Stimulated activated CD4-positive, alpha-beta T cell treated with anti-CD3 and anti-CD28 coated beads, Interleukin-2, amount 100 ng/mL, for 4 hours (primary cell): ENCODE measurements at places on chromosomes 16 and 17.

GRCh38 chr17:79970576-79971068 lies 65.0 kb downstream of the TBC1D16 start:
- DNase-seq, result no peak

DNA sequence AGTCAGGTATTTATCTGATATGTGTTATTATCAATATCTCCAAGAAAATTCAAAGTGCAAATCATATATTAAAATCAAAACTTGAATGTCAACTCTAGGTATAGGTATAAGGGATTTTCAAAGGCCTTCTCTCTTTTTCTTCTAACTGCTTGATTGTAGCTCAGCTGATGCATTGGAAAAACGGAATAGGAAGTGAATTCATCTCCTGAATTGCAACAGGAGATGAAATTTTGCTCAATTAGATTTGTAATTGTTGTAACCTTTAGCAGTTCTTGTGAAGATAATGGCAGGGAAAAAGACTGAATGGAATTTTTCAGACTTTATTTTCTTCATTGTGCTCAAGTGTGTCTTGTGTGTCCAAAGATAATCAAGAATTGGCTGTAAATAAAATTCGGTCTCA lies 190.2 kb upstream of the KCNJ16 start:
- DNase-seq, result no peak

DNA sequence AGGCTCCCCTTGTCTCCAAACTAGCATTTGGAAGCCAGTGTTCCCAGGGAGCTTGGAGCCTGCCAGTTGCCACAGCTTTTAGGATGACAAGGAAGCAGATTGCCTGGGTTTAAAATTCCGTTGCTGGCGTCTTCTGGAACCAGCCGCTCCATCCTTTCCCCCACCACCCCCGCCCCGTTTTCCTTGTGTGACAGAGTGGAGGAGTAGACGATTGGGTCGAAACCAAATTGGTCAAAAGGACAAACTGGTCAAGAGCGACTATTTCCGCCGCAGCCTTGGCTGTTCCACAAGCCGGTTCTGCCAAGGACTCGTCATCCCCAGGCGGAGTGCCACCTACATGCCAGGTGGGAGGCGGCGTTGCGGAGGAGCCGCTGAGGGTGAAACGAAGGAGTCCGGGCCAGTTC lies 91.1 kb downstream of the RPA1 start:
- no peak for DNase-seq

DNA sequence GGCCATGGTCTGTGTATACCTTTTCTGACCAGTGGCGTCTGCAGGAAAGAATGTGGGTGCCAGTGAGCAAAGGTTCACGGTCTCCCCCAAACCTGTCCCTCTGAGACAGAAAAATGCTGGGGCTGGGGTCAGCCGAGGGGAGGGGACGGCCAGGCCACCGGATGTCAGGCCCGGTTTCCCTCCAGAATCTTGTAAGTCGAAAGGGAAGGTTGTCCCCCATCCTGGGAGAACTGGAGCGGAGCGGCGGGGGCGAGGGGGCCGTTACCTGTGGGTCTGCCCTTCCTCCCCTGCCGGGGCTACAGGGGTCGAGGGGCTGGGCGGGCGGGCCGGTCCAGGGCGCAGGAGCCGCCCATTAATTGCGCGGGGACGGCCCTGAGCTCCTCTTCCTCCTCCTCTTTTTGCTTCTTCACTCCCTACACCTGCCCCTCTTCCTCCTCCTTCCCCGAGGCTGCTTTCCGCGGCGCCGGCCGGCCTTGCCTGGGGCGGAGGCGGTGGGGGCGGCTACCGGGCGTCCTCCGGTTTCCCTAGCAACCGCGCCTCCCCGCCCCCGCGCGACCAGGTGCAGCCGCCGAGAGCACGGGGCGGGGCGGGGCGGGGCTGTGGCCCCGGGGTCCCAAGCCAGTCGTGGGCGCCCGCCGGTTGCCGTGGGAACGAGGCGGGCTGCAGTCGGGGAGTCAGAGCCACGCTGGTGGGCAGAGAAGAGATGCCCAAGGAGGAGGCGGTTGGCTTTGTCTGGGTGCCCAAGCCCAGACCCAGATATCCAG lies at the start of gene MARCHF10:
Gene MARCHF10 (minus strand): TSS at position 503 of the 764 bp plus-strand sequence. CDS start 6,579 bp downstream, outside the sequence.
- peak; percentile 62 for DNase-seq

DNA sequence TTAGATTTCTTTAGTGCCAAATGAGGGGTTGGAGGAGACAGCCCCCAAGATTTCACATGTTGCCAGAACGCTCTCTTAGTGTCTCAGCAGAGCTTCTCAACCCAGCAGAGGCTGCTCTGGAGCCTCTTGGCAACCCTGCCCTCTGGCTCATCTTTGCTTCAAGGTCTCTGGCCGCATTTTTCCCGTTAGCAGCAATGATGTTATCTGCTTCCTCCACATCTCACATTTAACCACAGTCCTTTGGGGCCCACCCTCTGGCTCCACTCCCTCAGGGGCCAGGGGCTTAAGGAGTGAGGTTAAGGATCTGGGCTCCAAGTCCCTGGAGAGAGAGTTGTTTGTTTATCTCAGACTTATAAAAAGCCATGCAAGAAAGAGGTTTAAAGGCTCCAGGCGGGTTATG lies 3.3 kb upstream of the XYLT1 start:
- no peak for DNase-seq

- no peak for DNase-seq
Observed at GRCh38 chr17:36535669-36536081, 888 bp downstream of the PIGW start.

GRCh38 chr16:74760007-74760767 lies 14.4 kb downstream of the FA2H start:
- no peak for DNase-seq

- DNase-seq, result no peak
Observed at GRCh38 chr16:12754824-12755543, 48.7 kb downstream of the CPPED1 start.

GRCh38 chr17:60089096-60089806 lies 10.5 kb upstream of the HEATR6 start:
- no peak for DNase-seq

DNA sequence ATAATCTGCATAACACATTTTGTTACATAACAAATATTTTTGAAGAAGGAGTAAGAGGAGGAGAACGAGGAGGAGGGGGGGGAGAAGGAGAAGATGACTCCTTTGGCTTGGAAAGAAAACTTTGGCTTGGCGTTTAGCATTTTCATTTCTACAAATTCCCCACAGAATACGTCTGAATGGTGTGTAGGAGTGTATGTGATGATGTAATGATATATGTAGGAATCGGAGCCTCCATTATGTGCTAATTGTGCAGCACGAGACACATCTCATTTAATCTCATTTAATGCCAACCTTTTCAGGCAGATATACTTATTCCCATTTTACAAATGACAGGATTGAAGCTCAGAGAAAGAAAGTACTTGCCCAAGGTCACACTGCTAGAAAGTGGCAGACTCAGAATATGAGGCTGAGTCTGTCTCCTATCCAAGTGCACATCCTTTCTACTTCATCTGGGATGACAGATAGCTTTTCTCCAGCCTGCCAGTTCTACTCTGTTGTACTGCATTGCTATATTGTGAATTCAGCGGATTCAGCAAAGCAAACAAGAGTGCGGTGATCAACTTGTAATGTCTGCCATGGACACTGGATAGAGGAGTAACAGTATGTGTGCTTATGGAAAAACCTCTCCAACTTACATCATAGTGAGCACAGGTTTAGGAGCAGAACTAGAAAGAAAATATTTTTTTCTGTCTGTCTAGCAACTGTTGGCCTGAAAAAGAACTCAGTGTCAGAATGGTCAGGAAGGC lies 10.4 kb upstream of the SLC47A2 start:
- no peak for DNase-seq

DNA sequence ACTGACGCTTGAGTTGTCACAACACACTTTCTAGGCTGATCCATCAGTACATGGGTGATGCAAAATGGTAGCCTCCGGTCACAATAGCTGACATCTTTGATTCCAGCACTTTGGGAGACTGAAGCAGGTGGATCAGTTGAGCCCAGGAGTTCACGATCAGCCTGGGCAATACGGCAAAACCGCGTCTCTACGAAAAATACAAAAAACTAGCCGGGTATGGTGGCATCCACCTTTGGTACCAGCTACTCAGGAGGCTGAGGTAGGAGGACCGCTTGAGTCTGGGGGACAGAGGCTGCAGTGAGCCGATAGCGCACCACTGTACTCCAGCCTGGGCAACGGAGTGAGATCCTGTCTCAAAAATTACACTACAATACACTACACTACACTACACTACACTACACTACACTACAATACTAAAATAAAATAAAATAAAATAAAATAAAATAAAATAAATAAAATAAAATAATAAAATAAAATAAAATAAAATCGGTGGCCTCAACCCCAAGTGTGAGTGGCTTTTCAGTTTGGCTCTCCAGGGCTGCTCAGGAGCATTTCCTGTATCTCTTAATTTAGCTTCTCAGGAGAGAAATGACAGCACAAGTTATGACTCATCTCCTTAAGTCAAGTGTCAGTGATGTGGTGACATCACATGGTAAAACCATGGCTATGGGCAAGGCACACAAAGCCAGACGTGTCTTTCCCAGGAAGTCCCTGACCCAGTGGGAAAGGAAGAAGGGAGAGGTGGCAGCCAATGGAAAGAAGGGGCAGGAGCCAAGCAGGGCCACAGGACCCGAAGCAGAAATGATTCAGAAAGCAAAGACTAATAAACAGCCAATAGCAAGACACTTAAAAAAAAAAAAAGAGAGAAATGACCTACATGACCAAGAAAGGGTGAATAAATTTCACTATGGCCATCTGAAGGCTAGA lies 75.3 kb upstream of the TBC1D3K start:
- DNase-seq, result no peak

DNA sequence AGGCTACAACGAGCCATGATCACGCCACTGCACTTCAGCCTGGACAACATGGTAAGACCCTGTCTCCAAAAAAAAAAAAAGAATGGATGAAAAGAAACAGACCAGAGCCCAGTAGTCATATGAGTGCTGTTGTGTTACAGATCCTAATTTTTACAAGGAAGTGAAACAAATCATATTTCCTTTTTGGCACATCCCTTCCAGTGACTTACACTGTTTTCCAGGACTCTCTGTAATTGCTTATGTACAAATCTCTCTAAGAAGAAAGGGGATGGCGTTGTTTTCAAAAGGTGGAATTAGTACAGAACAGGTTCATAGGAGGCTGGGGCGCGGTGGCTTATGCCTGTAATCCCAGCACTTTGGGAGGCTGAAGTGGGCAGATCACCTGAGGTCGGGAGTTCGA lies 19.8 kb upstream of the ZNF594 start:
- no peak for DNase-seq

- no peak for DNase-seq
Observed at GRCh38 chr16:502179-502943, 25.2 kb upstream of the CAPN15 start.

GRCh38 chr17:10579270-10579669 lies 29.8 kb upstream of the MYH2 start:
- no peak for DNase-seq
